ENCODE measurements at places on chromosomes 4 and X.

GRCh38 chrX:16770970-16771482, 15.2 kb upstream of the TXLNG start:
- no peak for DNase-seq

DNA sequence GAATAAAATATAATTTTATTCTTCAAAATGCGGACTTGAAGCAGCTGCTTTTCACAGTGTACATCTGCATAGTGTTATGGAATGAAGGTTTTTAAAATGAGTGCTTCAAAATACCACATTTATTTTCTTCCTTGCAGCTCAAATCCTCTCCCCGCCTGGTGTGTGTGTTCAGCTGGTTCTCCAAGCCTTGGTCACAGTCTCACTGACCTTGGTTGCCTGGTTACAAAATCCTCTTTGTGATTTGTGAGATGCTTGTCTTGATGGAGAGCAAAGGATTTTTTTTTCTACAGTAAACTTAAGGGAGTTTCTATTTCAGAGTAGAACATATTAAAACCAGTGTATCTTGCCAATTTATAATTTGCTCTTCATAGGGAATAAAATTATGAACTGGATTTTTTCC, 139.2 kb downstream of the PCDH18 start:
- DNase-seq = no peak

- DNase-seq = no peak
Observed at GRCh38 chr4:161133586-161134276, 1030.1 kb downstream of the FSTL5 start.

- no peak for DNase-seq
Observed at GRCh38 chrX:92209936-92210335, 430.8 kb downstream of the PCDH11X start.

DNA sequence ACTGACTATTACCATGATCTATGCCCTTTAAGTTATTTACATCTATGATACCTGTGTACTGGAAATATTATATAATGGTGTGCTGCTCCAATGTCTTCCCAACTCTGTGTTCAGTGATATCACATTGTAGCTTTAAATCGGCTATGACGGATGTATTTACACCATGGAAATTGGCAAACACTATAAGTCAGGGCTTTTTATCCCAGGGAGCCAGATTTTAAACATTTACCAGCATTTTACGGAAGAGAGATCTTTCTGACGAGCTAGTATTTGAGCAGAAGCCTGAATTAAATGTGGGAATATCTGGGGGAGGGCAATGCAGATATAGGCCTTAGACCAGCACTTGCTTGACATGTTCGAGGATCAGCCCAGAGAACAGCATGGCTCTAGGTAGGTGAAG, 7.7 kb upstream of the PGM2 start:
- no peak for DNase-seq

DNA sequence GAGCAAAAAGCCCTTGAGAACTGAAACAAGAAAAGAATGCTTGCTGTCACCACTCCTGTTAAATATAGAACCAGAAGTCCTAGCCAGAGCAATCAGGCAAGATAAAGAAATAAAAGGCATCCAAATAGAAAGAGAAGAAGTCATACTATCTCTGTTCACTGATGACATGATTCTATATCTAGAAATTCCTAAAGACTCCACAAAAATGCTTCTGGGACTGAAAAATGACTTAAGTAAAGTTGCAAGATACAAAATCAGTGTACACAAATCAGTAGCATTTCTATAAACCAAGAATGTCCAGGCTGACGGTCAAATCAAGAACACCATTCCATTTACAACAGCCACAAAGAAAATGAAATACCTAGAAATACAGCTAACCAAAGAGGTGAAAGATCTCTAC, 552.7 kb upstream of the SLIT2 start:
- no peak for DNase-seq

GRCh38 chr4:26238426-26238777, 82.4 kb upstream of the RBPJ start:
- no peak for DNase-seq

- no peak for DNase-seq
Observed at GRCh38 chr4:177232473-177232872, 77.2 kb upstream of the NEIL3 start.

DNA sequence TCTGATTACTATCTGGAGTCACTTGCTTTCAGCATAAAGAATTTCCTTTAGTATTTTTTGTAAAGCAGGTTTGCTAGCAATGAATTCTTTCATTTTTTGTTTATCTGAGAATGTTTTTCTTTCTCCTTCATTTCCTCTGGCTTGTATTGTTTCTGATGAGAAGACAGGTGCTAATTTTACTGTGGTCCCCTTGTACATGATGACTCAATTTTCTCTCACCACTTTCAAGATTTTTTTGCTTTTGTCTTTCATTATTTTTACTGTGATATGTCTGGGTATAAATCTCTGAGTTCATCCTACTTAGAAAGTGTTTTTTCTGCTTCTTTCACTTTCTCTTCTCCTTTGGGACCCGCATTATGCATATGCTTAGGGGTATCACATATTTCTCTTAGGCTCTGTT, 62.6 kb downstream of the PKD2 start:
- DNase-seq = no peak

DNA sequence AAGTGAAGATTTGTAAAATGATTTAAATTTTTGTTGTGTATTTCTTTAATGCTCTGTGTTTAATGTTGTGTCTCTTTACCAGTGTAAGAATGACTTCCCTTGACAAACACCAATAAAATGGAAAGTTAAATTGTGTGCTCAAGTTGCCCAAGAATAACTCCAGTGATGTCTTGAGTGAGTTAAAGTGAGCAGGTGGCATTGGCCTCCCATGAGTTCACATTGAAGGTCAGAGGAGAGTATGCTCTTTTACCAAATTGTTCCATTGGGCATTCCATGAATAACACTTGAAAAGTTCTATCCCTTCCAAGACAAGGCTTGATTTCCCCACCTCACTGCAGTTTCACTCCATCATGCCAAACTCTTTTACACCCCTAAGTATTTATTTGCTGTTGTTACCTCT, 4.5 kb downstream of the ANXA5 start:
- no peak for DNase-seq

- no peak for DNase-seq
Observed at GRCh38 chr4:140220058-140220457, 66.1 kb upstream of the MAML3 start.

- no peak for DNase-seq
Observed at GRCh38 chrX:72101597-72102037, 30.1 kb downstream of the RTL5 start.

- DNase-seq = no peak
Observed at GRCh38 chr4:6193399-6193798, 7.0 kb downstream of the JAKMIP1 start.

All from nucleus accumbens (tissue), 56 donors.